Fibroblast of skin of scalp (primary cell): ENCODE measurements at places on chromosomes 16 and 17.
A peak's percentile ranks its signal among the peaks of the same experiment; 100 is the strongest.

DNA sequence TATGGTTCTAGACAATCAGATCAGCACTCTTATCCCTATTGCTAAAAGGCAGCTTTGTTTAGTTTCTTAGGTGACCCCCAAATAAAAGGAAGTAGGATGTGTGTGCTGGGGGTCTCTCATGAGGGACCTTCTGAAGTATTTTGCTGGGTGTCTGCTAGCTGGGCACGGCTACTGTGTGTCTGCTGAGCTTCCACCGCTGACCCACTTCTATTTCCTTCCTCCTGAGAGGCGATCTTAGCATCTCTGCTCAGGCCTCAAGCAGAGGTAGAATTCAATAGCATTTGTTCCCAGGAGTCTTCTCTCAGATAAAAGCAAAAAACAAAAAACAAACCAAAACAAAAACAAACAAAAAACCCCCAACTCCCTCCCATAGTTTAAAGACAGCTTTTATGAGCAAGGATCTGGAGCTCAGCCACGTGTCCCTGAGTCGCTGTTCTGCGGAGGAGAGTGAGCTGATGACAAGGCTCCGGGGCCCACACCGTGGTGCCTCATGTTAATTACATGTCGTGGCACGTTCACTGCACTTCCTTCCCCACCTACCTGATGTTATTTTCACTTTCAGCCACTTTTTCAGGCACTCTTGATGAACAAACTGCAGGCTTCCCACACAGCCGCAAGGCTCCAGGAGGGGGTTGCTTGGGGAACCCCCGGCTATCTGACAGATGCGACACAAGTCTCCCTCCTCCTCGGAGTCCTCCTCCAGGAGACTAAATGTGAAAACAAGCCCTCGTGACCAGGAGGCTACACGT, 83.5 kb downstream of the MARCHF10 start:
- DNase-seq, result no peak

DNA sequence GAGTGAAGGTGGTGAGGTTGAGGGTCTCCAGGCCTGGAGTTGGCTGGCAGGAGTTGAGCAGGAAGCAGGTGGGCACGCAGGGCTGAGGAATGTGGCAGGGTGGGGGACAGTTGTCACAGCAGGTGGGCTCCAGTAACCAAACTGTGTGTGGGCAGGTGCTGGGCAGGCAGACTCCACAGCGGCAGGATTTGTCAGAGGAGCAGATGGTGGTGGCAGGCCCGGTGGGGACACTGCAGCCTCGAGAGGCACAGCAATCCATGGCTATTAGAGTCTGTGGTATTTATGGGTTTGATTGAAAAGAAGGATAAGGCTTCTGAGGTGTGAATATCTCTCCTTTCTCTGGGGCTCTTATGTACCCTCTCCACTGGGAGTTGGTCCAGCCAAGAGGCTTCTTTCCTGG, at the start of gene KRTAP3-3:
Gene KRTAP3-3, minus strand, starts transcription at position 326 of the 400 bp plus-strand sequence. Its CDS starts 67 bp downstream, at position 259.
- DNase-seq, result no peak

- no peak for DNase-seq
Measured at GRCh38 chr16:87604634-87605111, 2.4 kb downstream of the JPH3 start.

- no peak for DNase-seq
Measured at GRCh38 chr17:41974658-41975057, 8.1 kb downstream of the CNP start.

GRCh38 chr17:2283302-2283701, 20.3 kb downstream of the SMG6 start:
- no peak for DNase-seq

- no peak for DNase-seq
Measured at GRCh38 chr16:88060524-88061219, 109.4 kb downstream of the BANP start.

- DNase-seq, result peak; percentile 16
Measured at GRCh38 chr16:81035975-81036750, 521 bp downstream of the ATMIN start.

DNA sequence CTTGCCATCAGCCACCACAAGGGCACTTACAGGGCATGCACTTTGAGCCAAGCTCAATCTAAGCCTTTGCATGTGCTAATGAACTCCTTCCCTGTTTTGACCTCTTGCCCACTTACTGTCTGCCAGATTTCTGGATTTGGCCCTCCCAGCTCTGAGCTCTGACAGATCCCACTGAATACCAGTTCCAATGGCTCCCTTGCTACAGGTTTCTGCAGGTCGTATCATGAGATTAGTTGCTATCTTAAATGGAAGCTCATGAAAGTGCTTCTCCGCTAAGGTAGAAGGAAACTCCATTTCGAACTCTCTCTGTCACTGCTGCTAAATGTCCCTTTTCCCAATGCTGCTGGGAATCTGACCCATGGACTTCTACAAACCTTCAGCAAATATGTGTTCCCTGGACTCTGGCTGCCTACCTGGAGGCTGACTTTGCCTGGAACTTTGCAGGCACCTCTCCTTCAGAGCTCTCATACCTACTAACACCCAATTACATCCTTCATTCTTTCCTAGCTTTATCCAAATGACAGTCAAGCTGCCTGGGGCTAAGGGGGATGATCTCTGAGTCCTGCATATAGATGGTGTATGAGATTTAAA, 23.5 kb upstream of the TOB1 start:
- no peak for DNase-seq
